Left cardiac atrium (tissue), 4 donors: ENCODE measurements at places on chromosomes 16 and 17. TPM values are rescaled to one million over a fixed set of nuclear protein-coding genes. Genes with fewer than 3 reads are reported as not detected.

ADGRG3 gene
- 1.1 TPM for total RNA-seq

PEMT gene
- 36.5 TPM for total RNA-seq

SULT1A4 gene
- total RNA-seq, result 3.4 TPM

MATCAP1 gene
- total RNA-seq, result 16.8 TPM

PLEKHG4 gene
- 2.2 TPM for total RNA-seq

MARVELD3 gene
- total RNA-seq, result not detected

CACNG3 gene
- not detected for total RNA-seq

ODAD4 gene
- 1.0 TPM for total RNA-seq

TOM1L1 gene
- 10.0 TPM for total RNA-seq

NXPH3 gene
- total RNA-seq, result 3.6 TPM

KIF19 gene
- 1.6 TPM for total RNA-seq

CA4 gene
- total RNA-seq, result 3.1 TPM

SEZ6L2 gene
- 0.82 TPM for total RNA-seq

TMEM238L gene
- not detected for total RNA-seq

ZNF785 gene
- total RNA-seq, result 9.8 TPM

KRTAP17-1 gene
- not detected for total RNA-seq

SULT1A2 gene
- total RNA-seq, result 1.3 TPM

- peak; percentile 84 for DNase-seq
Measured at GRCh38 chr16:15770107-15770506, 86.7 kb downstream of the MYH11 start.

- no peak for DNase-seq
Measured at GRCh38 chr16:68760671-68761275, 23.7 kb downstream of the CDH1 start.

DNA sequence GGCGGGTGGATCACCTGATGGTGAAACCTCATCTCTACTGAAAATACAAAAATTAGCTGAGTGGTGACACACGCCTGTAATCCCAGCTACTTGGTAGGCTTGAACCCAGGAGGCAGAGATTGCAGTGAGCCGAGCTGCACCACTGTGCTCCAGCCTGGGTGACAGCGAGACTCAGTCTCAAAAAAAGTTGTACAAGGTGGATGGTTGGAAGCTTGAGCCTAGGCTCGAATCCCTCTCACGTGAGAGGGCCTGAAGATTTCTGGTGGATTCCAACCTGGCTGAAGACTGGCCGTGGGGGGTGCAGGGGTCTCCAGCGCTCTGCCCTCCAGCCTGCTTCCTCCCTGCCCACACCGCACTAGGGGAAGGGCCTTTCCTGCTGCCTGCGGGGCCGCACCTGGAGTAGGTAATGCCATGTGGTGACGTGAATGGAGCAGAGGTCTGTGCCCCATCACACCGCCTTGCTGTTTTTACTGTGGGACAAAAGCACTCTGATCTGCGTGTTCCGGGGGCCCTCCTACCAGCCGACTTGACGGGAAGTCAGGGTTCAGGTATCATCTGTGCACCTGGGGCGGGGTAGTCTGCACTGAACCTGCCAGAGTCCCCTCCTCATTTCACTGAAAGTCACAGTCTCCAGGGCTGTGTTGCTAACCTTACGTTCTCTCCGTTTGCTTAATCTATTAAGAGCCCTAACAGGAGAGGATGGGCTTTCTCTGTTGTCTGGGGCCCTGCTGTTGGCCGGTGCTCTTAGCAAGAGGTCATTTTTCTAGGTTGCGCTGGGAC, 4.2 kb downstream of the RPL13 start:
- DNase-seq, result no peak

DNA sequence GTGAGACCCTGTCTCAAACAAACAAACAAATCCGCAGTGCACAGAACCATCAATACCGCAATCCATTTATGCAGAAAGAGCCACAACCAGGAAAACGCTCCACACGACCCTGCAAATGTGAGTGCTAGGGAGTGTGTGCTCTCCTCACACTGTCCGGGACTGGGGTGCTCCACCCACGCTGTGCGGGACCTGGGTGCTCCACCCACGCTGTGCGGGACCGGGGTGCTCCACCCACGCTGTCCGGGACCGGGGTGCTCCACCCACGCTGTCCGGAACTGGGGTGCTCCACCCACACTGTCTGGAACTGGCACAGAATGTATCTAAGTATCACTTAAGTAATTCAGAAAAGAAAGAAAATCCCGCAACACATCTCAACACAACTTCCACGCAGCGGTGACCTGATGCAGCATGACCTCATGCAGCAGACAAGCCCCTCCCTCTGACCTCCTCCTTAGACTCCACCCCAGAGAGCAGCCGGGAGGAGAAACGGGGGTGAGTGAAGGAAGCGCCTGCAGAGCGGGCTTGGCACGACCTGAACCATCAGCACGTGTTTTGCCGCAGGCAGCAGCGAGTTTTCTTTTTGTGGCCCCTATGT, 38.5 kb downstream of the ZNF276 start:
- no peak for DNase-seq

DNA sequence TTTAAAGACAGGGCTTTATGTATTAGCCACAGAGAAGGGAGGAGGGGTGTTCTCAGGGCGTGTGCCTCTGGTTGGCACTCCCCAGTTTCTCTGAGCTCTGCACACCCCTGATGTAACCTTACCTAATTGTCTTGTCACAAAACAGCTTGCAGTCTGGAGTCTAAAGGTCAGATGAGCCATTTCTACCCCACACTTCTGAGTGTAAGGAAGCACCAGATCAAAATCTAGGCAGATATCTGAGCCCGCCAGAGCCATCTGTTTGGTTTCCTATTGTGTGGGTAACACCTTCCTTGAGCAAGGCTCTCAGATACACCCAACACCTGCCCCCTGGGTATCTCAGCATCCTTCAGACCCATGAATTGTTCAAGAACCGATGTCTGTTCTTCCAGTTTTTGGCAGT, 15.5 kb downstream of the CDH1 start:
- no peak for DNase-seq

- peak; percentile 23 for DNase-seq
Measured at GRCh38 chr17:77769215-77769614, 189.3 kb upstream of the TNRC6C start.

GRCh38 chr16:2473999-2474876, 689 bp upstream of the TBC1D24 start:
- DNase-seq, result peak; percentile 64

- DNase-seq, result no peak
Measured at GRCh38 chr17:70270554-70270953, 101.2 kb downstream of the KCNJ2 start.

DNA sequence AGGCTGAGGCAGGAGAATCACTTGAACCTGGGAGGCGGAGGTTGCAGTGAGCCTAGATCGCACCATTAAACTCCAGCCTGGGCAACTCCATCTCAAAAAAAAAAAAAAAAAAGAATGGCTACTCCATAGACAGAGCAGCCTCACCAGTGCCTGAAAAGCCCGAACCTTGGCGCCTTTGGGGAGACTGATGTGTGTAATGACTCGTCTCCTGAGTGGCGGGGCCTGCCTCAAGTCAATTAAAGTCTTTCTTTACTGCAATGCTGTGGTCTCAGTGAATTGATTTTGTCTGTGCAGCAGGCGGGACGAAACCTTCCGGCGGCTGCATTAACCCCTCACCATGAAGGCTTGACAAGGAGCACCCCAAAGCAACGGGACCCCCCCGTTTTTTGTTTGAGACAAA, 3.5 kb upstream of the UQCC4 start:
- DNase-seq, result no peak

DNA sequence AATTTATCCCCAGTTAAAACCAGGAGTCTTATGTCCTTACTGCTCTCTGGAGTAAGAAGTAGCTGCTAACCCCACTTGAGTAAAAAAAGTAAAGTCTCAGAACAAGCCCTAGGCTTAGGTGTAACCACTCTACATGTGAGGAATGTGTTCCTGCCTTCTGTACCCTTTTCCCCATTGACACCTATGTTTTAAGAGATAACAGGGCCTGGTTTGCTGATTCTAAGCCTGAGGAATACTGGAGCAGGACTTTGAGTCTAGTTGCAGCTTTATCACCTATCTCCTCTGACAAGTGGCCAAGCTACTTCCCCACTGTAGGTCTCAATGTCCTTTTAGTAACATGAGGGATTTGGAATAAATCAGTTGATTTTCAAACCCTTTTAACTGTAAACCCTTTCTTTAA, 40.2 kb downstream of the REXO5 start:
- no peak for DNase-seq

DNA sequence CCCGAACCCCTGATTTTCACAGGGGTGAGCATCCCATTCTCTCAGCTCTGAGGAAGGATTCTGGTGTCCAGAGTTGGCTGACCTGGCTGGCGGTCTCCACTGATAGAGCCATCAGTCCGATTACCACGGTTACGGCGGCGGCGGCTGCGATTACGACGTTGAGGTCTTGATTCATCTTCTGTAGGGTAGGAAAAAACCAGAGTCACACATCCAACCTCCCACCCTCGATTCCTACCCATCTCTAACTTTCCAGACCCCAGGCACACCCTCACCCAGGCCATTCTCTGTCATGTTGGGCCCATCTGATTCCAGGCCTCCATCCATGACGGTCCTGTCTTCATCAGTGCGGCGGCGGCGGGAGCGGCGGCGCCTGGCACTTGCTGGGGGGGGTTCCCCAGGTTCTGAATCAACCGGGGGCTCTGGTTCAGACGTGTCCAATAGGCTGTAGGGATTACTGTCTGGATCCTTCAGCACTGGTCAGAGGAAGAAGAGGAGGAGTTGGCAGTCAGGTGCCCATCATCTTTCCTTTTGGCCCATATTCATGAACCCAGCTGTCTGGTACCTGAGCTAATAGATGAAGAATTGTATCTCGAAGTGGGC, 2.6 kb upstream of the SOX15 start:
- DNase-seq, result no peak

- DNase-seq, result no peak
Measured at GRCh38 chr17:39155654-39156053, 4.2 kb upstream of the PLXDC1 start.

GRCh38 chr17:41457676-41458075, 9.5 kb downstream of the KRT32 start:
- no peak for DNase-seq

DNA sequence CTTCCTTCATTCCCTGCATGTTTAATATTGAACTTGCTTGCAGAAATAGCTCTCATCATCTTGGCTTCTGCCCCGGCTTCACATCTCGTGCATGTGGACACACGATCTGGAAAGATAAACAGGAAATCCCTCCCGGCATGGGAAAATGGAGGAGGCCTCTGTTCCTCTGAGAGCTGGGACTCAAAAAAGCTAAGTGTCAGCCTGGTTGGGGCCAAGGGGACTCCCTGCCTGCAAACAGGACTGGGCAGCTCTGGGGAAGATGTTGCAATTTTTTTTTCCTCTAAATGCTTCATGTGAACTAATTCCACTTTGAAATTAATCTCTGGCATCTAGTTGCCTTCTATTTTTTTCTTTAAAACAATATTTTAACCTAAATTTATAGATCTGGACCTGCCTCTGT, 24.8 kb downstream of the ITPRIPL2 start:
- DNase-seq, result peak; percentile 68

- peak; percentile 44 for DNase-seq
Measured at GRCh38 chr17:41301916-41302901, at the start of gene KRTAP29-1. Gene KRTAP29-1 (minus strand): TSS chr17:41302851. CDS start chr17:41302851, 0 bp downstream.

GRCh38 chr17:977166-977565, 2.4 kb downstream of the NXN start:
- DNase-seq, result no peak

- DNase-seq, result no peak
Measured at GRCh38 chr17:67139784-67140665, 95.7 kb downstream of the CACNG1 start.

- no peak for DNase-seq
Measured at GRCh38 chr16:1109648-1110047, 13.6 kb upstream of the C1QTNF8 start.

GRCh38 chr16:10526962-10527361, 53.4 kb downstream of the EMP2 start:
- DNase-seq, result no peak

- DNase-seq, result no peak
Measured at GRCh38 chr16:280552-280951, at the start of gene ARHGDIG. Gene ARHGDIG (plus strand): TSS chr16:280591. CDS start chr16:280681, 90 bp downstream.

- no peak for DNase-seq
Measured at GRCh38 chr16:21566891-21567414, 32.4 kb upstream of the METTL9 start.

DNA sequence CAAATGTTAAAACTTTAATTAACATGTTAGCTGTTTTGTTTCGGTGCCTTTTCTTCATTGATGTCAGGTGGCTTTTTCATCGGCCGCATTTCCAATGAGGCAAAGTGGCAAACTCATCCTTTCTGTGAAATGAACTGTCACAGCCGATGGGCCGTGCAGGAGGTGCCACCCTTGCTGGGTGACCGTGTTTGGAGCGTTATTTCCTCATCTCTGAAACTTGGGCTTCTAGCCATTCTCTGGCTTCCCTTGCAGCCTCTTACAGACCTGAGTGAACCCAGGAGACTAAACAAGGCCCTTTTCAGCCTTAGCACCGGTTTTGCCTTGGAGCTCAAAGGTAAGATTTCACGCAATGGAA, 42.2 kb upstream of the PRSS54 start:
- no peak for DNase-seq

DNA sequence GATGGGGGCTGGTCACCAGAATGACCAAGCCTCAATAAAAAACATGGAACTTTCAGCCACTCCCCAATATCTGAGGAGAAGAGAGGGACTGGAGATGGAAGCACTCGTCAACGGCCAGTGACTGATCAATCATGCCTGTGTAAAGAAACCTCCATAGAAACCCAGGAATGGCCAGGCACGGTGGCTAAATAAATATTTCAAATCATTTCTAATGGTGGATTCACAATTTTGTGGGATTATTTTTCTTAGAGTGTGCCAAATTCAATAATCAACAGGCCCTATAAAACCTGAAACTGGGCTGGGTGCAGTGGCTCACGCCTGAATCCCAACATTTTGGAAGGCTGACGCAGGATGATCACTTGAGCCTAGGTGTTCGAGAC, 16.4 kb downstream of the NSMCE1 start:
- no peak for DNase-seq

- peak; percentile 20 for DNase-seq
Measured at GRCh38 chr16:48905632-48906505, 295.9 kb upstream of the N4BP1 start.
